Renal cortex interstitium (tissue), 15 donors: ENCODE measurements at places on chromosomes 6 and 20. TPM values are rescaled to one million over a fixed set of nuclear protein-coding genes. Genes with fewer than 3 reads are reported as not detected.

DNA sequence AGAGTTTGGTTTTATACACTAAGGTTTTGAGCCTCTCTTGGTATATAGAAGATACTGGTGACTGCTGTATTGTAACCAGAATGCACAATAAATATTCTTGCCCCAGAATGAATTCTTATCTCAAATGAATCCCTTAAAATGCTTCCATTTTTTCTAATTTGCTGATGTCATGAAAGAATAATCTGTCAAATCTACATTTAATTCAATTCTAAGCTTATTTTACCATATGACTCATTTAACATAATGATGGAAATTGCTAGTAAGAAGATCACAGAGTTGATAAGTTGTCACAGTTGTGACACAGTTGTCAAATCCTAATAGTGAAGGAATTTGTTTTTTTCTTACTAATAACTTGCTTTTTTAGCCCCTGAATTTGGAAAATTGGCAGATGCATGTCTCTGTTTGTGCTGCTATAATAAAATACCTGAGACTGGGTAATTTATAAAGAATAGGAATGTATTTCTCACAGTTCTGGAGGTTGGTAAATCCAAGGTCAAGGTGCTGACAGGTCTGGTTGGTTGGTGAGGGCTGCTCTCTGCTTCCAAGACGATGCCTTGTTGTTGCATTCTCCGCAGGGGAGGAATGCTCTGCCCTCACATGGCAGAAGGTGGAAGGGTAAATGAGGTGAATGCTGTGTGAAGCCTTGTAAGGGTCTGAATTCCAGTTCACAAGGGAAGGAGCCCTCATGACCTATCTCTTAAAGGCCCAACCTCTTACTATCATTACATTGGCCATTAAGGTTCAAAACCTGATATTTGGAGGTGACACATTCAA lies 4.7 kb downstream of the ECT2L start:
- no peak for DNase-seq

- no peak for DNase-seq
These were observed 38.1 kb downstream of the B4GALT5 start for GRCh38 chr20:49675368-49676151.

- DNase-seq = no peak
These were observed 175.6 kb downstream of the BMP7 start for GRCh38 chr20:57090590-57091560.

- no peak for DNase-seq
These were observed 615 bp upstream of the NTSR1 start for GRCh38 chr20:62707921-62708521.

Gene CLDN20
- polyA plus RNA-seq = 1.4 TPM

- DNase-seq = no peak
These were observed 46.4 kb downstream of the ATG5 start for GRCh38 chr6:106279179-106279578.

- DNase-seq = peak; percentile 97
These were observed at the start of gene SYNCRIP for GRCh38 chr6:85642774-85643536. Gene SYNCRIP, minus strand, starts transcription at chr6:85642886. Its CDS starts 1,447 bp downstream, at chr6:85641439.

DNA sequence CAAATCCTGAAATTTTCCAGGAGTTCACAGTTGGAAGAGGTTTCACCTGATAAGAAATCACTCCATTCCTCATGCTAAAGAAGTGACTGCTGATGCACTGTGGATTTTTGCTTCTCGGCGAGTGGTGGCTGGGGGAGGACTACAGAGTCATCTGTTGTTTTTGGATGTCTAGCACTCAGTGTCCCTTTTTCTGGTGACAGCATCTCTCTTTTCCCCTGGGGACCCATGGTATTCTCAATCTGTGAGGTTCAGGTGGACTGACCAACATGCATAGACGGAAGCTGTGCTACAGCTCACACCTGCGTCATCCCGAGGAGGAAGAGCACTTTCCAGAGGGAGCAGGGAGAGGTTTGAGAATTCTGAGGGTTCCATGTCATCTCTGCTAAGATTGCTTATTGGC lies 42.7 kb upstream of the ZNF831 start:
- no peak for DNase-seq
